MCF 10A (cell line): ENCODE measurements at places on chromosomes 16 and 17.
A peak's percentile ranks its signal among the peaks of the same experiment; 100 is the strongest.

DNA sequence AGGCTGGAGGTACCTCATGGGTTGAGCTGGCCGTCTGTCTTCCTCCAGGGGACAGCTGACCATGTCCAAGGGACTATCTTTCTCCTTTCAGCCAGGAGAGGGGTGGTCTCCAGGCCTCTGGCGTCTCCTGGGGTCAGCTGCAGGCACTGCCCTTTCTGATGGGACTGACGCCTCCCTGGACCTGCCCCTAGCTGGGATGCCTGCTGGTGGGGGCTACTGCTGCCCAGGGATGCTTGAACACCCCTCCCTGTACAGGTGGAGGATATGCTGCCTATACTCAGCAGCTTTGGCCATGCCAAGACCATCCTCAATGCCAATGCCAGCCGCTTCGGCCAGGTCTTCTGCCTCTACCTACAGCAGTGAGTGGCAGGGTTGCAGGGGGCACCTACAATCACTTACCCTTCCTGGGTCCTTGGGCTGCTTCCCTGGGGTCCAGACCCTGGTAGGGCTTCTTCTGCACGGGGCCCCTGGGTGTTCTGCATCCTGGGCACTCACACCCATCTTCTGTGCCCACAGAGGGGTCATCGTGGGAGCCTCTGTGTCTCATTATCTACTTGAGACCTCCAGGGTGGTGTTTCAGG lies 4.2 kb downstream of the MYO15B start:
- no peak overlapping the region for H3K4me3 ChIP-seq
- no peaks in the 10 kb centered on the region for H3K4me1 ChIP-seq
- DNase-seq = no peak

DNA sequence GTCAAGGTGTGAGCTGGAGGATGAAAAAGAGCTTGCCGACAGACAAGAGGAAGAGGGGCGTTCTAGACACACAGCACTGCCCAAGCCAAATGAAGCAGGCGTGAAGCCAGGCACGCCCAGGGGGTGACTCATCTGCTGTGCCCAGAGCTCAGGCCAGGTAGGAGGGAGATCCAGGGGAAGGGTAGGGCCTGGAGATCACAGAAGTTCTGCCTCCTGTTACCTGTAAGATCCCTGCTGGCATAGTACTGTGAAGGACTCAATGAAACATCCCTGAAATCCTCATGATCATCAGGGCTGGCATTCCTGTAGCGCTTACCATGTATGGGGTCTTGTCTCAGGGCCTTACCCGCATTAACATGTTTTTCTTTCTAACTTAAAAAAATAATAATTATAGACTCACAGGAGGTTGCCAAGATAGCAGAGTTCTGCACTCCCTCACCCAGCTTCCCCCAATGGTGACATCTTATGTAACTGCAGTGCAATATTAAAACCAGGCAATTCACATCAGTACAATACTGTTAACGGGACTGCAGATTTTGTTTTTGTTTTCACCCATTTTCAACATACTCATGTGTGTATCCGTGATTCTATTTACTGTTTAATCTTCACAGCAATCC lies 158.6 kb downstream of the XYLT1 start:
- no peaks in the 10 kb centered on the region for H3K4me1 ChIP-seq
- H3K27ac ChIP-seq = no peak overlapping the region
- no peaks in the 10 kb centered on the region for H3K27me3 ChIP-seq

DNA sequence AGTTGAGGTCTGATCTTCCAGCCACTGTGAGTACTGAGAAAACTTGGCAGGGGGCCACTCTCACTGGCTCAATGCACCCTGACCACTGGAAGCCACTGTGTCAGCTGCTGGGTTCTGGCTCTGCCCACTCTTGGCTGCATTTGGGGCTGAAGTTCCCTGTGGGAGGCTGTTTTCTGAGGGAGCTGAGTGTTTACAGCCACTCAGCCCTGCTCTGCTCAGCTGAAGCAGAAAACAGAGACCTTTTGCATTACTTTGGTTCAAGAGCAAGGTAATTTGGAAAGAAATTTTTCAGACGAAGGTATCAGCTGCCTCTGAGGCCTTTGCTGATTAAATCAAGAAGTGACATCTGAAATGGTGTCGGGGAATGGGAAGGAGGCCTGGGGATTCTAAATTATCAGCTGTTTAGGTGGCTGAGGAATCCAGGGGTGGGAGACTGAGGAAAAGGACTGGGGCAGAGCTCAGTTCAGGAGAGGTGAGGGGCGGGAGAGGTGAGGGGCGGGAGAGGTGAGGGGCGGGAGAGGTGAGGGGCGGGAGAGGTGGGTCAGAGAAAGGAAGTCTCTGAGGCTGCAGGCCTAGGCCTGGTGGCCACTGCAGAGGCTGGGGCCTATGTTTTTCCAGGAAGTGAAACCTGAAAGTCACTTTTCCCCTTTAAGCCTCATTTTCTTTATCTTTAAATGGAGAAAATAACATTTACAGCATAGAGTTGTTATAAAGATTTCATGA lies at the start of gene ACSM5:
Gene ACSM5 (plus strand): TSS at position 137 of the 723 bp plus-strand sequence. CDS start 1,951 bp downstream, outside the sequence.
- H3K4me3 ChIP-seq = peak within 1 kb of the TSS; percentile 3
- peak within 1 kb of the TSS; percentile 64 for H3K27ac ChIP-seq
- H3K4me1 ChIP-seq = peaks cover 18% of the 10 kb centered on the region
- DNase-seq = no peak

GRCh38 chr16:57175896-57176295 lies 9.9 kb downstream of the PSME3IP1 start:
- H3K27ac ChIP-seq = no peak overlapping the region
- DNase-seq = no peak
- no peak overlapping the region for H3K4me3 ChIP-seq
- peaks cover 44% of the 10 kb centered on the region for H3K36me3 ChIP-seq
- no peaks in the 10 kb centered on the region for H3K27me3 ChIP-seq

DNA sequence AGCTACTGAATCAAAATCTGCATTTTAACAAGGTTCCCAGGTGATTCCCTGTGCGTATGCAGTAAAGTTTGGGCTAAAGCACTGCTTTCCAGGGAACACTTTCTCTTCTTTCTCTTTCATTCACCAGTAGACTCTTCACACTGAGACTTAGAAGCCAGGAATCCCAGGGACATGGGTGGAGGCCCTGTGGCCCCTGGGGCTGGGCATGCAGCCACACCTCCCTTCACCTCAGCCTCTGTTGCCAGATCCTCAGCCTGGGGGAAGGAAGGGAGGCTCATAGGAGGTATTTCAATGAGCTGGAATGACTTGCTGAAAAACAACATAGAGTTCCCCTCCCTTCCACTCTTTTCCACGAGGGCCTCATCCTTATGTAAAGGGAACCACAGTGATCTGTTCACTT lies 1.2 kb downstream of the G6PC3 start:
- peak overlapping the region; percentile 97 for H3K27ac ChIP-seq
- H3K36me3 ChIP-seq = peaks cover 35% of the 10 kb centered on the region
- H3K4me3 ChIP-seq = peak overlapping the region; percentile 92
- no peaks in the 10 kb centered on the region for H3K27me3 ChIP-seq
- peaks cover 21% of the 10 kb centered on the region for H3K4me1 ChIP-seq

DNA sequence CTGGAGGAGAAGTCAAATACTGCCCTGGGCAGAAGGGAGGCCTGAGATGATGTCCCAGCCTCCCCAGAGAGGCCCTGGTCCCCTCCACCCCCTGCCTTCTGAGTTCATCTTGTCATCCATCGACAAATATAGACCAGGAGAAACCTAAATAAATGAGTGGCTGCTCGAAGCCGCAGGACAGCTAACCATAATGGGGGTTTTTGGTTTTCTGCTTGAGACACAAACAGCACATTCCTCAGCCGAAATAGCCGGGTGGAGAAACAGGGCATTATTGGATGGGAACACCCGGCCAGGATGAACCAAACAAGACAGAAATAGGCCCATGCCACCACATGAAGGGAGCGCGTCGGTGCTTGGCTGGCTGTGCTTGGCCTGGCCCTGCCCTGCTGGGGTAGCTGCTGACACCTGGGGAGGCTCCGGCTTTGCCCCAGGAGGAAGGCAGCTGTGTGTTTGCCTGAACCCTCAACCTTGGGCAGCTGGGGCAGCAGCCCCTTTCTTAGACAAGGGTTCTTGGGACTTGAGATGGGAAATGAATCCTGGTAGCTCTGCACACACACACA lies 188.1 kb downstream of the IRX5 start:
- H3K27me3 ChIP-seq = no peaks in the 10 kb centered on the region
- H3K36me3 ChIP-seq = no peaks in the 10 kb centered on the region
- H3K4me1 ChIP-seq = no peaks in the 10 kb centered on the region
- no peak overlapping the region for H3K4me3 ChIP-seq
- DNase-seq = no peak
- no peak overlapping the region for H3K27ac ChIP-seq

DNA sequence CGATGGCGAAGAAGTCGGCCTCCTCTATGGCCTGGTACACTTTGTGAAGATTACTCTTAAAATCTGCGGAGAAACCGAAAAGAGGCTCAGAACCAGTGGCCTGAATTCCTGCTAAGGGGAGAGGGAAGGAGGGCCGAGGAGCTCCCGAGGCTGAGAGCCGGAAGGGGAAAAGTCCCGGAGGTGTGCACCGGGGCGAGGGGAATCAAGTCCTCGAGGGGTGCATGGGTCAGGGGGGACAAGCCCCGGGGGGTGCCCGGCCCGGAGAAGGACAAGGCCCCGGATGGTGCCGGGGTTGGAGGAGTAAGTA lies 495 bp downstream of the PARN start:
- H3K27ac ChIP-seq = peak overlapping the region; percentile 77
- H3K36me3 ChIP-seq = peaks cover 46% of the 10 kb centered on the region
- H3K4me3 ChIP-seq = peak overlapping the region; percentile 90
- H3K27me3 ChIP-seq = no peaks in the 10 kb centered on the region
- H3K4me1 ChIP-seq = peaks cover 12% of the 10 kb centered on the region

- H3K4me1 ChIP-seq = peaks cover 8% of the 10 kb centered on the region
- DNase-seq = no peak
- no peak overlapping the region for H3K4me3 ChIP-seq
- no peak overlapping the region for H3K27ac ChIP-seq
Measured at GRCh38 chr17:14581186-14581830, 280.4 kb downstream of the HS3ST3B1 start.

DNA sequence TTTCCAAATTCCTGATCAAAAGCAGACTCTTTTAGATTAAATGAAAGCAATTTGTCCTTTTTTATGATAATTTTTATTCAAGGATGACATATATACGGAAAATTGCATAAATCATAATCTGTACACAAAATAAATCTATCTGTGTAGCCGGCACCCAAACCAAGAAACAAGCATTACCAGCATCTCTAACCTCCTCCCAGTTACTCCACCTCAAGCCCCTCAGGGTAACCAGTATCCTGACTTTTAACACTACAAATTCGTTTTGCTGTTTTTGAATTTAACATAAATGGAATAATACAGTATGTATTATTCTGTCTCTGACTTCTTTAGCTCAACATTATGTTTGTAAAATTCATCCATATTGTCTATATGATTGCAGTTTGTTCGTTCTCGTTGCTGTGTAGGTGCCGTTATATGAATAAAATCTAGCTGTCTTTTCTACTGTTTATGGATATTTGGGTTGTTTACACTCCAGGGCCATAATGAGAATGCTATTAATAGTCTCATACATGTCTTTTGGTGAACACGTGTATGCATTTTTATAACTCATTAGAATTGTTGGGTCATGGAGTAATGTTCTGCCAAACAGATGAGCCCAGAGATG lies 1.0 kb downstream of the TEKT1 start:
- no peaks in the 10 kb centered on the region for H3K36me3 ChIP-seq
- DNase-seq = no peak
- H3K4me1 ChIP-seq = peaks cover 5% of the 10 kb centered on the region

- no peaks in the 10 kb centered on the region for H3K36me3 ChIP-seq
- no peak overlapping the region for H3K27ac ChIP-seq
- peaks cover 17% of the 10 kb centered on the region for H3K27me3 ChIP-seq
- H3K4me3 ChIP-seq = no peak overlapping the region
Measured at GRCh38 chr17:82373731-82374625, 2.4 kb downstream of the UTS2R start.

DNA sequence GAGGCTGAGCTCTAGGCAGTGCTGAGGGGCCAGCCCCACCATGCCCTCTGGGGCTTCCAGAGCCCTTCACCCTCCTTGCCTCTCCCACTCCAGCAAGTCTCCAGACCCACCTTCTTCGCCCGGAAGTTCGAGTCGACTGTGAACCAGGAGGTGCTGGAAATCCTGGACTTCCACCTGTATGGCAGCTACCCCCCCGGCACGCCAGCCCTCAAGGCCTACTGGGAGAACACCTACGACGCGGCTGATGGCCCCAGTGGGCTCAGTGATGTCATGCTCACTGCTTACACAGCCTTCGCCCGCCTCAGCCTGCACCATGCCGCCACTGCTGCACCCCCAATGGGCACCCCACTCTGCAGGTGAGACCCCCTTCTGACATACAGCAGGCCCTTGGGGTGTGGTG lies 10.5 kb downstream of the XYLT2 start:
- H3K4me1 ChIP-seq = peaks cover 8% of the 10 kb centered on the region
- DNase-seq = no peak
- H3K27me3 ChIP-seq = no peaks in the 10 kb centered on the region
- H3K4me3 ChIP-seq = no peak overlapping the region

DNA sequence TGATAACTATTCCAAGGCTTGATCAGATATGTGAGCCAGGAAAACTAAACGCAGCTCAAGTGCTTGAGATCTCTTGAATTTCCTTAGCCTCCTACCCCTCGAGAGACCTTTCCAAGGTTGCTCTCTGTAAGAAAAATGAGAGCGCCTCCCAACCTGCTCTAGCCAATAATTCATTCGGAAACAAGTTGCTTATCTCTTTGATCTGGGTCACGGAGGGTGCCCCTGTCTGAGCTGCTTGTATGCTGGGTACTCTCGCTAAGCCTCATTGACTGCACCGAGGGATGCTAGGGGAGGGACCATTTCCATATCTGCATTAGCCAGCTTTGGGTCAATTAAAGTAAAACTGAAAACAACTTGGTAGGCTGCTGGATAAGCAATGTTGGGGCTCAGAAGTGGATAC lies 70.1 kb upstream of the SHISA6 start:
- no peak for DNase-seq
- H3K4me1 ChIP-seq = no peaks in the 10 kb centered on the region
- H3K36me3 ChIP-seq = no peaks in the 10 kb centered on the region
- H3K4me3 ChIP-seq = no peak overlapping the region
- H3K27ac ChIP-seq = no peak overlapping the region
- H3K27me3 ChIP-seq = no peaks in the 10 kb centered on the region

DNA sequence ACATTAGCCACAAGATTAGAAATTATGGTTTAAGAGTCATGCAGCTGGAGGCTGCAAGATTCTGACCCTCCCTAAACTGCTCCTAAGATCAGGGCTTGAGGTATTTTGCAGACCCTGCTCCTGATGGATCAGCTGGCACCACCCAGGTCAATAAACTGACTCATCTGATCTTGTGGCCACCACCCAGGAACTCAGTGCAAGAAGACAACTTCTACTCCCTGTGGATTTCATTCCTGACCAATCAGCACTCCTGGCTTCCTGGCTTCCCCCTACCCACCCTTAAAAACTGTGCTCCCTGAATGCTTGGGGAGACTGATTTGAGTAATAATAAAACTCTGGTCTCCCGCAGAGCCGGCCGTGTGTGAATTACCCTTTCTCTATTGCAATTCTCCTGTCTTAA lies 25.0 kb upstream of the MILR1 start:
- H3K4me3 ChIP-seq = no peak overlapping the region
- H3K36me3 ChIP-seq = no peaks in the 10 kb centered on the region
- H3K27ac ChIP-seq = peak overlapping the region; percentile 31

DNA sequence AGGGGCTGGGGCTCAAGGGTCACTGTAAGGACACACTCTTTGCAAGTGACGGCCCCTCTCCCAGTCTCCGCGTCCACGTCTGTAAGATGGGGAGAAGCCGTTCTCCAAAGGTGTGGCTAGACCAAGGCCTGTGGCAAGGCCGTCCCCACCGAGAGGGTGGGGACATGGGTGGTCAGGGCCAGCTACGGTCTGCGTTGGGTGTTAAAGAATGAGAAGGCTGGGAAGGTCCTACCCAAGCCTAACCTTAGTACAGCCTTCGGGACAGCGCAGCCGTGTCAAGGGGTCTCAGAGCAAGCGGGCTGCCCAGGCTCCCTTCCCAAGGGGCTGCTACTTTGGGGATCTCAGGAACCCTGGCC lies 1.9 kb downstream of the C1QTNF8 start:
- no peak overlapping the region for H3K27ac ChIP-seq
- no peak overlapping the region for H3K4me3 ChIP-seq
- H3K36me3 ChIP-seq = no peaks in the 10 kb centered on the region
- H3K27me3 ChIP-seq = no peaks in the 10 kb centered on the region
- H3K4me1 ChIP-seq = no peaks in the 10 kb centered on the region
- DNase-seq = no peak
